ENCODE measurements at places on chromosomes 2 and 18.

DNA sequence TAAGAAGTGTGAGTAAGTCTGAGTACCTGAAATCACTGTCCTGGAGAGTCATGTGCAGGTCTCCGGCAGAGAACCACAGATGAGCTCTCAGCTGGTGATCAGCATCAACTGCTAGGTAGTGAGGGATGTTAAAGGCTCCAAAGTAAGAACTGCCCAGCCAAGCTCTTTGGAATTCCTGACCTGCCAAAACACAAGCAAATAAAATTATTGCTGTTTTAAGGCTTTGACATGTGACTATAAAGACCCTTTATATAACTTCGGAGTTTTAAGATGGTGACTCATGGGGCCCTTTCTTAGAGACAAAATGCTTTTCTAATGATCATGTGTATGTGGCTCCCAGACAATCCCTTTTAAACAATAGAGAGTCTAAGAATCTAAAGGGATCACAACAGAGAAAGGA, 855.7 kb downstream of the TRIB2 start:
- DNase-seq, result no peak

GRCh38 chr2:39266916-39267434, 23.2 kb upstream of the CDKL4 start:
- no peak for DNase-seq

DNA sequence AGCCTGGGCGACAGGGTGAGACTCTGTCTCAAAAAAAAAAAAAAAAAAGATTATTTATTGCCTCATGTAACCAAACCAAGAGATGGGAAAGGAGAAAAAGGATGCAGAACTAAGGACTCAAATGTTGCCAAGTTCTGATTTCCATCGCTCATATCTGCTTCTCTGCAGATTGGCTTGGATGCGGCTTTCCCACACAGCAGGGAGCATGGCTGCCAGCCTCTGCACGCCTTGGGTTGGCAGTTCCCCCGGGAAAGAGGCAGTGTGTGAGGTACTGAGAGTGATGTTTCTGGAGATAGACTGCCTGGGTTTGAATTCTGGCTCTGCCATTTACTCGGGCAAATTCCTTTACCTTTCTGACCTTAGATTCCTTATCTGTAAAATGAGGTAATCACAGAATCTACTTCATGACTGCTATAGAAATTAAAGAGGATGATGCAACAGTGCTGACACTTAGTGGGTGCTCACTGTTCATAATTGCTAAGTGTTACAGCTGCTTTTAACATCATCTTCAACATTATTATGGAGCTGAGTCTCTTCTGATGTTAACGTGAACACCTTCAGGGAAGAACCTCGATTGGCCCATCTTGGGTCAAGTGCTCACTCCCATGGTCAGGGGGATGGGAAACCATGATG, 68.8 kb downstream of the ACAA2 start:
- no peak for DNase-seq

DNA sequence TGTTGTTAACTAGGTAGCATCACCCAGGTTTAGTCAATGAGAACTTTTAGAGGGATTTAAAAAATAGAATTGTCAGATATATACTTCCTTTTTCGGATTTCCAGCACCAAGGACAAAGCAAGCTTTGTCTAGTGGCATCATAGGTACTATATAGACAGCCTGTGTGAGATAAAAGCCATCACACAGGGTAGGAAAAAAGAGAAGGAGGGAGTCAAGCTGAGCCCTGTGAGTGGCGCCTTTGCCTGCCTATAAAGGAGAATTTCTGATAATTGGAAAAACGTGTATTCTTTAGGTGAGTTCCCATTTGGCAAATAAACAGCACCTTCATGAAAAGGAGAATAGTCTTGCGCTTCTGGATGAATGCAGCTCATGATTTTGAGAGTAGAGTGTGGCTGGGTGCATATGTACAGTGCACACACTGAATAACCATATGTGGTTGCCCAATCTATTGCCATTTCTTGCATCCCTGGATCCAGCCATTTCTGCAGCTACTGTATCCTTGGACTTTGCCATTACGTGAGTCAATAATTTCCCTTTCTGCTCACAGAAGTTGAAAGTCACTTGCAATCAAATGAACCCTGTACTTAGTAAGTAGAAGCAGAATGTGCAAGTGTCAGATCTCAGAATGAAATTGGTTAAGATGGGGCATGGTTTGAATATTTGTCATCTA, 559.9 kb upstream of the MEX3C start:
- DNase-seq, result no peak

DNA sequence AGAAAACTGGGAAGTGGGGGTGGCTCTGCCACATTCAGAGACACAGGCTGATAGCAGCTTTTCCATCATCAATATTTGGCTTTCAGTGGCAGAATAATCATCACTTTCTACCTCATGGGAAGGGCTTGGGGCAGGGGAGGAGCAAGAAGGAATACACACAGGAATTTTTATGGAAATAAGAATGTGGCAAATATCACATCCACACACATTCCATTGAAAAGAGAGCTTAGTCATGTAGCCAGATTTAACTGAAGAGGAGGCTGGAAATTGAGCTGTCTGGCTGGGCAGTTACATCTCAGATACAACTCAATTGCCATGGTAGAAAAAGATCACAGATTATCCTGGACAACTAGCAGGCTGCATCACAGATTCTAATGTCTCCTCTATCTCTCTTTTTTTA, 1474.0 kb upstream of the ACVR2A start:
- DNase-seq, result peak; percentile 32

DNA sequence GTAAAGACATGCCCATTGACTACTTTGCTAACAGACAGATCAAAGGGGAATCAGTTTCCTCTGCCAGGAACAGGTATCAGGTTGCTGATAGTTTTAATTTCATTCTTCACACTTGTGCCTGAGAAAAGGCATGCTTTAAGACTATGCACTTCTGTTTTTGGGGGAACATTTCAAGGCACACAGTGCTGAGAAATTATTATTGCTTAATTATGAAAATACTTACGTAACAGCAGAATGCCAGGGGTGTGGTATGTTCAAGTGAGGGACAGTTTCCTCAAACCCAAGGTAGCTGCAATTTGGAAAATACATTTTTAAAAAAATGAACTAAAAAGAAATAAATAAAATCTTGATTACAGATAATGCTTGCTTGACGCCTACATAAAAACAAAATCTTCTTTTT, 1746.1 kb upstream of the PIK3C3 start:
- no peak for DNase-seq

DNA sequence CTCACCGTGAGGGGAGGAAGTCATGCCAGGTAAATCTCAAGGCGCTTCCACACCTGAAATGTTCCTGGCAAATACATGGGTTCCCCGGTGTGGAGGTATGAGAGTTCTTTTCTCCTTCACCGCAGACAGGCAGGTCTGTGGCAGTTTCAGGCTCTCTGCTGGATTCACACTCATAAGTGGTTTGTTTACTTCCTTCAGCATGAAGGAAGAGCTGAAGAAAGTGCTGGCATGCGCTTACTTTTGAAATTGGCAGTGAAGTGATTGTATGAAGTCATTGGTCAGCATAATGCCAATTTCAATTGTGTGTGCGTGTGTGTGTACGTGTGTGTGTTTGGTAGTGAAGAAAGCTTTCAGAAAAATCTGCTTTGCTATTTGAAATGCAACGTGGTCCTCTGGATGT, 43.4 kb downstream of the RNF144A start:
- DNase-seq, result peak; percentile 11

DNA sequence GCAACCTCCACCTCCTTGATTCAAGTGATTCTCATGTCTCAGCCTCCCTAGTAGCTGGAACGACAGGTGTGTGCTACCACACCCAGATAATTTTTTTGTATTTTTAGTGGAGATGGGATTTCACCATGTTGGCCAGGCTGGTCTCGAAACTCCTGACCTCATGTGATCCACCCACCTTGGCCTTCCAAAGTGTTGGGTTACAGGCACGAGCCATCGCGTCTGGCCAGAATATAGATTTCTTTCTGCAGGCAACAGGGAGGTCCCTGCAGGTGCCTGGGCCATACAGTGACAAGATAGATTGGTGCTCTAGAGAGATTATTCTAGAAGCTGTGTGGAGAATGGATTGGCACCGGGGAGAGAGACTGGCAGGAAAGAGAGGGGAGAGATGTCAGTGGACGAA, 13.3 kb downstream of the PLCD4 start:
- DNase-seq, result no peak

- DNase-seq, result no peak
These were observed 23.1 kb downstream of the TMEM182 start for GRCh38 chr2:102784940-102785339.

DNA sequence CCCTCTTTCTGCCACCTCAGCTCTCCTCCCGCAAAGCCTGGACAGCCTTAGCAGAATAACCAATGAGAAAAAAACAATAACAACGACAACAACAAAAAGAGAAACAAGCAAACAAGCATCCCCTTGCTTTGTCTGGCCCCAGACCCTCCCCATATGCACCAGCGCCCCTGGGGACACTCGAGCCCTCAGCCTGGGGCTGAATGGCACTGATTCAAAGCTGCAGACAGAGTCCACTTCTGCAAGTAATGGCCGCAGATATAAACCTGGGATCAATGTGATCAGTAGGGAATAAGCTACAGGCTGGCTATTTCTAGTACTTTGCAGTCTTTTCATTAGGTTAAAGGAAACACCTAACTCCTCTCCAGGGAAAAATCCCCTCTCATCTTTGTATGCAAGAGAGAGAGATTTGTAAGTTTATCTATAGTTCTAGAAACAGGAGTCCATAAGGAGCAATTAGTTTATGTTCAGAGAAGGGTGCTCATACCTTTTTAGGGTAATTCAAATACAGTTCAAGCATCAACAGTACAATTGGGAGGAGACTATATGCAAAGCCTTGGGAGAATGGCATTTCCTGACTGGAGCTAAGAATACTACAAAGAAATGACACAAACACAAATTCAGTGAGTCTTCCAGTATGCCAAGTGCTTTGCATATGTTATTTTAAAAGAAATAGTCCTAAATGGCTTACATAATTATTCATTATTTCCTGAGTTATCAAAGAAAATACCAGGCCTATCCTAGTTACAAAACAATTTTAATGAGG, 122.3 kb upstream of the DDX18 start:
- DNase-seq, result no peak

DNA sequence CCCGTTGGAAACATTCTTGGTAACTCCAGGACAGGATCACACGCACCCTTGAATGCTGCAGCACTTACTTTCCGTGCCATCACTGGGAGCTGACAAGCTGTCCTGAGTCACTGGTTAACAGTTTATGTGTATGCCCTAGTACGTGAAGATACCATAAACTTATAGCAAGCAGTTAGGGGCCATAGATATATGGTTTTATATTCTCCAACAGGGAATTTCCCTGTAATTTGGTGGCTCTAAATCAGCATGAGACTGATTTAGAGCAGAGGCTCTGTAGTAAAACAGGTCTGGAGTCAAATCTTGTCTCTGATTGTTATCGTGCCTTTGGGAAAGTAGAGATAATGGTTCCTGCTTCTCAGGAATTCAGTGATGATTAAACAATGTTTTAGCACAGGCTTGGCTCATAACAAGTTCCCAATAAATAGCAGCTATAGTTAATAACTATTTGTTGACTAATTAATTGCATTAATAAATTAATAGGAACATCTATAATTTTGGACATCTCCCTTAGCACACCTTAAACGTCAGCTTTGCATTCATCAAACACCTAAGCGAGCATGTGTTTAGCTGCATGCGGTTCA, 215.2 kb downstream of the VAPA start:
- no peak for DNase-seq

DNA sequence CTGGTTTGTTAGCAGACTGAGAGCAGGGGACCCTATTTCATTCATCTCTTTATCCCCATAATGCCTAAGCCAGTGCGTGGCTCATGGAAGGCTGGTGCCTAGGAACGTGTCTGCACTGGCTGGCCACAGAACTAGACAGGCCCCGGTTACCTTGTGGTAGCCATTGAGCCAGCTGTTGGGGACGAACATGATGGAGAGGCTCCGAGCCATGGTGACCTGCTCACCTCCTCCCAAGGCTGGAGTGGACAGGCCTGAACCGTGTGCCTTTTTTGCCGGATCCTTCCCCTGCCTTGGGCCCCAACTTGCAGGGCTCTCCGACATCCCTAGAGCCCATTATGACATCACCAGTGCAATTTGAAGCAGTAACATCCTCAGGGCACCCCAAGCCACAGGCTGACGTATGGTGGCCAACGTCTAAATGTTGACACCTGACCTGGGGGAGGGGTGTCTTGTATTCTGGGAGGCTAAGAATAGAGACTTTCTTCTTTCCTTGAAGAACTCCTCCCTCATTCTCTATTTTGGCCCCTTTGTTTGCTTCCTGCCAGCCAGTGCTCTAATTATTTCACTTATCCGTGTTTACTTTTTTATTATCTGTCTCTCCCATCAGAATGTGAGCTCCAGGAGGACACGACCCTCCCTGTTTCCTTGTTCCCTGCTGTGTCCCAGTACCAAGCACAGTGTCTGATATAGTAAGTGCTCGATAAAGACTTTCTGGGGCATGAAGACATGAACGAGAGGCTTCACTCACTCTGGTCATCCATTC, 12.2 kb upstream of the DNPEP start:
- DNase-seq, result no peak

DNA sequence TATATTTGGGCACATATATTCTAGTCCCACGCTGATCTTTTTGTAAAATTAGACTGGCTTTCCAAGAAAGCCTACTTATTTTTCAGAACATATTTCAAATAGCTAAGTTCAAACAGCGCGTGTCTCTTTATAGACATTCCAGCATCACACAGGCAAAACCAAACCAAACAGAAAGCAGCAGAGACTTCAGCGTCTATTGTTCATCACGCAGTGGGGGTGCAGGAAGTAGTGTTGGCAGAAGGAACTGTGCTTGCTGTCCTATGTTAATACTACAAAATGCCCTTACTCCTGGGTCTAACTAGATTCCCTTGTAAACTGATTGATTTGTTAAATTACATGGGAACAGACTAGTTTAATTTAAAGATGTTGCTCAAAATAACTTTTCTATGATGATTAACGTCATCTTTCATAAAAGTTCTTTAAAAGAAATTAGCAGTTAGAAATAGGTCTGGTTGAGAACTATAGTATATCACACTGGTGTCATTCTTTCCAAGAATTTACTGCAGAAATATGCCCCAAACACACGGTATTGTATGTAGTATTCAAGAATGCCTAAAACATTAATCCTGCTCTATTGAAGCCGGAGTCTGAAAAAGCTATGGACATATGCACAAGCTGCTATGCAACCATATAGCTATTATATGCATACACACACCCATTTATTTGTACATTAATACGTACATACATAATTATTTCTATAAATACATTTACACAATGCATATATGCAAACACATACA, 436.3 kb downstream of the CBLN2 start:
- no peak for DNase-seq

DNA sequence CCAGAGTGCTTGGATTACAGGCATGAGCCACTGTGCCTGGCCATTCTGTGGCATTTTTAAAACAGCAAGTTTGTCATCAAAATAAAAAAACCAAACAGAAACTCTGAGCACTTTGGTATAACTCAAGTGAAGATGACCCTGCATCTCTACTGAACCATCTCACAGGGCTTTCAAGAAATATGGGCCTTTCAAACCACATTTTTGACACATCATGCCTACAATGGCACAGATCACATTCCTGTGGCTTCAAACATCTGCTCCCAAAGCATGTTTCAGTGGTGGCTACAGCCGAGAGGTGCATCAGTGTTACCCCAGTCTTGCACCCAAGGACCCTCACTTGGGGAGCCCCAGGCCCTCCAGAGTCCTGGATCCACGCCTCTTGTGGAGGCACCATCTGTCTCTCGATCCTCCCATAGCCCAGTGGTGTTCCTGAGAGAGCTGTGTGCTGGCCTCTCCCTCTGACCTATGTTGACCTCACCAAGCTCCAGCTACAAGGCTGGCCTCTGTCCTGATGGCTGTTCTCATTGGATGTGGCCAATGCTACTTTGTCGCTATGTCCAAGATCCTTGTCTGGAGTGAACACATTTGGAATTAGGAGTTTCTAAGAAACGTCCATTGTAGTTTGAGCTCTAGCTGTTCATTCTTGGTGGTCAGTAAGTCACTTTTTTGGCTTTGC, 55.2 kb upstream of the RALBP1 start:
- DNase-seq, result no peak

GRCh38 chr2:137644731-137645130, 319.5 kb upstream of the HNMT start:
- no peak for DNase-seq

Measured in AG09309 (cell line).